ENCODE measurements at places on chromosomes 7 and 10.
A peak's percentile ranks its signal among the peaks of the same experiment; 100 is the strongest.

DNA sequence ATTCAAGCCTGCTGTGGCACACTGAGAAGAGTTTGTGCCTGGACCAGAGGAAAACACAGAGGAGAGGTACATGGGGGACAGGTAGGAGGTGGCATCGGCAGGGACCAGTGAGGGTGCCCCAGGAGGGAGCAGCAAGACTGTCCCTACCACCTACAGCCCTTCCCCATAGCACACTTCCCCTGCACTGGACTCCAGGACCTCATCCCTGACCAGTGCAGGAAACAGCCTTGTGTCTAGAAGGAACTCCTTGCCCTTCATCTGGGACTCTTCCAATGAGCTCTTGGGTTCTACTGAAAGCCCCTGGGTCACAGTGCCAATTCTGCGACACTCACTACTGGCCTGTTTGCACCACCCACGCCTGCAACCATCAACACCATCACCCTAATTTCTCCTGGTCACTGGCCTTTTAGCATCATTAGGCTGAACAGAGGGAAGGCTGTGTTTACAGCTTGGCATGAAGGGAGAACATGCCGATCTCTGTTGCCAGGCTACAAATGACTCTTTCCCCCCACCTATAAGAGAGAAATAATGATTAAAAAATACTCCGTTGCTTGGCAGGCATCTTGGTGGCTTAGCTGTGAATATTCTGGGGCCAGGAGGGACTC is 371.9 kb upstream of the ZMIZ1 start:
- DNase-seq, result no peak

- peak; percentile 38 for DNase-seq
Observed at GRCh38 chr7:80379034-80379982, 132.6 kb downstream of the GNAT3 start.

GRCh38 chr7:155597753-155598140 is 46.7 kb upstream of the RBM33 start:
- DNase-seq, result no peak

GRCh38 chr10:67127441-67127840 is 201.6 kb downstream of the LRRTM3 start:
- no peak for DNase-seq

DNA sequence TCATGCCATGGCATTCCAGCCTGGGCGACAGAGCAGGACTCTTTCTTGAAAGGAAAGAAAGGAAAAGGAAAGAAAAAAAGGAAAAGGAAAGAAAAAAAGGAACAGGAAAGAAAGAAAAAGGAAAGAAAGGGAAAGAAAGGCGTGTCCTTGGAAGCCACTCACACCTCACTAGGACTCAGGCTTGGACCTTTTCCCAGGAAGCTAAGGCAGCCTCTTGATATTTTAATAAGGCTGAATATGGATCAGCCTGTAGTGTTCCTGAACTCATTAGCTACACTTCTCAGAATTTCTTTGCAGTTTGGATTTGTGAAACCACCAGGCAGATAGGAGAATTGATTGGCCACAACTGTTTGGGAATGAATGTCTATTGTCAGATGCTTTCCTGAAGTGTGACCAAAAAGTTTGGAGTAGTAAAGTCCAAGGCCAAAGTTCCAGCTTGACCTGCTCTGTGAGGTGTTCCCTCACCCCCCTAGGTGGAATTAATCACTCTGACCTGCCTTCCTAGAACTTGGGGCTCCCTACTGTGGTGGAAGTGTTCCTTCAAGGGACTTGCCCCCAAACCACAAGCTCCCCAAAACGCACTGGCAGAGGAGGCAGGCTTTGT is 7.1 kb upstream of the MALSU1 start:
- DNase-seq, result no peak
